Tongue (tissue), 3 donors: ENCODE measurements at places on chromosomes 7 and 10.
A peak's percentile ranks its signal among the peaks of the same experiment; 100 is the strongest.

GRCh38 chr7:100372256-100372655, 1.0 kb upstream of the PILRA start:
- DNase-seq = peak; percentile 11

- no peak for DNase-seq
Measured at GRCh38 chr10:79007421-79008319, 61.1 kb upstream of the ZMIZ1 start.

DNA sequence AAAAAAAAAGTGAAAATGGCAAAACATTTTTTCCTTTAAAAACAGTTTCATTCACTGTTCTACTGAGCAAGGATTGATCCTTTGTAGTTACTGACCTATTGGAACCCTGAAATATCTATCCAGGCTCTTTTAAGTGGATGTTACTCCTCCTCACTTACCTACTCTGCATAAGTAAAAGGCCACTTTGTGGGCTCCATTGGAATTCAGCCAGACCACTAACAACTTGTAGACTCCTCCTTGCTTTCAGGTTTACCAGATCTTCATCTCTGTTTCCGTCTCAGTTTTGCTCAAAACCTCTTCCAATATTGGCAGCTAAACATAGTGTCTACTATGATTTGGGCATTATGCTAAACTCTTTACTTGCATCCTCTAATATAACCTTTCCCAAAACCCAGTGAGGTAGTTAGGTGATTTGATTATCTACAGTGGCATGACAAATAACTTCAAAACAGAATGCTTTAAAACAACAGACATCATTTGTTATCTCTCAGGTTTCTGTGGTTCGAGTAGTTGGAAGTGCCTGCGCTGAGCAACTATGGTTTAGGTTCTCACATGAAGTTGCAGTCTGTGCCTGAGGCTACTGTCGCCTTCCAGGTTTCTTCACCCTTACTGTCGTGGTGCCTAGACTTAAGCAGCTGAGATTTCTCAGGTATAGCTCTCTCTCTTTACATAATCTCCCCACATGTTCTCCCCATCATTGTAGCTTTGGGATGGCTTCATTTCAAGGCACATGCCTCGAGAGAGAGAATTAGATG, 698.2 kb downstream of the REEP3 start:
- DNase-seq = no peak

DNA sequence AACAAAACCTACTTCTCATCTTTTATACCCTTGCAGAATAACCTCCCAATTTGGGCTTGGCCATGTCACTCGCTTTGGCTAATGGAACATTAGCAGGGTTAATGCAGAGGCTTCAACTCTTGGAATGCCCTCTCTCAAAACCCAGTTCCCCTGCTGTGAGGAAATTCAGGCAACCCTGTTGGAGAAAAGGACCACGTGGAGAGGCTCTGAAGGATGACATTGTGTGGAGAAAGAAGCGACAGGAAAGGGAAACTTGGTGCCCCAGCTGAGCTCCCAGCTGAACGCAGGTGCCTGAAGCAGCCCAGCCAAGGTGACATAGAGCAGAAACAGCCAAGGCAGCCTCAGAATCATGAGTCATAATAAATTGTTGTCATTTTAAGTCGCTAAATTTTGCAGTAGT, 214.2 kb upstream of the GHITM start:
- DNase-seq = no peak

DNA sequence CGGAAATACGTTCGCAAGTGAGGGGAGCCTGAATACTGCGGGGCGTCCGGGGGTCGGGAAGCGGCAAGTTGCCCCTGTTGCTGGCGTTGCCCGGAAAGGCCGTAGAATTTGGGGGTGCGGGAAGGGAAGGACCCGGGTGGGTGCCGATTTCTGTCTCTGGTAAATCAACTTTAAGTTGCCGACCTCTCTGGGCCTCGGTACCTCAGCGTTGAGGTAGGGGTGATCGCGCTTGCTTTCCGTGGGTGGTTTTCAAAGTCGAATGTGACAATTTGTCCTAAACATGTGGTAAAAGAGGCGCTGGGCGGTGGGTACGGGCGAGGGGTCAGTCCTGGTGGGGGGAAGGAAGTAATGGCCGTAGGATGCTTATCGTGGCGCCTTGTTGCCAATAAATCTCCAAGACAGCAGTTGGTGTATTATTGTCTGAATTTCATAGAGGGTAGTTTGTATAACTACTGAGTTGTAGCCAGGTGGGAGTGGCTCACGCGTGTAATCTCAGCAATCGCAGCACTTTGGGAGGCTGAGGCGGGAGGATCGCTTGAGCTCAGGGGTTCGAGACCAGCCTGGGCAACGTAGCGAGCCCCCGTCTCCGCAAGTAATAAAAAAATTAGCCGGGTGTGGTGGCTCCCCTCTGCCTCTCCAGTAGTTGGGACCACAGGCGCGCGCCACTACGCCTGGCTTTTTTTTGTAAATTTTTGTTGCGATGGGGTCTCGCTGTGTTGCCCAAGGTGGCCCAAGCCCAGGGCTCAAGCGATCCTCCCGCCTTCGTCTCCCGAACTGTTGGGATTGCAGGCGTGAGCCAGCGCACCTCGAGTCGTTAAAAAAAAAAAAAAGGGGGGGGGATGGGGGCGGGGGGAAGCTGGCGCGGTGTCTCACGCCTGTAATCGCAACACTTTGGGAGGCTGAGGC, 644 bp downstream of the BUD23 start:
- DNase-seq = no peak

- DNase-seq = no peak
Measured at GRCh38 chr7:148633761-148634160, 43.2 kb downstream of the C7orf33 start.

- no peak for DNase-seq
Measured at GRCh38 chr7:140989068-140989467, 25.7 kb downstream of the MRPS33 start.

DNA sequence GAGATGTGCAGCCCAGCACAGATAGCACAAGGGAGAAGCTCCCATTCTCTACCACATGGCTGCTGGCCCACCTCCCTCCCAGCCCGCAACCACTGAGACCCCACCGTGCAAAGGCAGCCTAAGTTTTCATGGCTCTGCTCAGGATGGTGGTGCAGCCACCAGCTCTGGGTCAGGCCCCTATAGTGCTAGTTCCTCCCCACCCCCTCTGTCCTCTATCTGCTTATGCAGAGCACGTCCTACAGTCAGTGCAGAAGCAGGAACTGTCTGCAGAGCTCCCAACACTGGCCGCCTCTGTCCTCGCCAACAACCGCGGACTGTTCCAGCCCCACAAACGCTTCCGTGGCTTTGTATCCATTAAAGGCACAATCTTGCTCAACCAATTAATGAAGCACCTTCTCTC, 278.9 kb downstream of the GRID1 start:
- peak; percentile 7 for DNase-seq

- no peak for DNase-seq
Measured at GRCh38 chr7:73838642-73839041, 3.7 kb downstream of the METTL27 start.

DNA sequence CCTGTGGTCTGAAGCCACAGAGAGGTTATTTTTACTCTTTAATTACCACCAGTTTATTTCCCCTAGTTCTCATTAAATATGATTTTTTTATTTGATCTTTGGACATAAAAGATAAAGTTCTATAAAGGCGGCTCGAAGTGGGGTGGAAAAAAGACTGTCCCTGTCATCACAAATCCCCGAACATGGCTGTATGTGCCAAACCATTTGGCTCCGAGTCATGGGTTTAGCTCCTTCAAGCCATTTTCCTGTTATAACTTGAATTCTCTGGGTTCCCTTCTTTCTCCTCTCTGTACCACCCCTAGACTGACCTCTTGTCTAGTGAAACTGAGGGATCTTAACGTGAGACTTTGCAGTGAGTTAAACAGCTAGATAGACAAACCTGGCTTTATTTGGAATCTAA, 181.6 kb downstream of the BMPER start:
- no peak for DNase-seq

- DNase-seq = no peak
Measured at GRCh38 chr10:93073539-93074146, at the start of gene CYP26A1. Gene CYP26A1, plus strand, starts transcription at chr10:93073893. Its CDS starts 42 bp downstream, at chr10:93073935.

- DNase-seq = no peak
Measured at GRCh38 chr10:132360766-132361447, 28.9 kb downstream of the LRRC27 start.

DNA sequence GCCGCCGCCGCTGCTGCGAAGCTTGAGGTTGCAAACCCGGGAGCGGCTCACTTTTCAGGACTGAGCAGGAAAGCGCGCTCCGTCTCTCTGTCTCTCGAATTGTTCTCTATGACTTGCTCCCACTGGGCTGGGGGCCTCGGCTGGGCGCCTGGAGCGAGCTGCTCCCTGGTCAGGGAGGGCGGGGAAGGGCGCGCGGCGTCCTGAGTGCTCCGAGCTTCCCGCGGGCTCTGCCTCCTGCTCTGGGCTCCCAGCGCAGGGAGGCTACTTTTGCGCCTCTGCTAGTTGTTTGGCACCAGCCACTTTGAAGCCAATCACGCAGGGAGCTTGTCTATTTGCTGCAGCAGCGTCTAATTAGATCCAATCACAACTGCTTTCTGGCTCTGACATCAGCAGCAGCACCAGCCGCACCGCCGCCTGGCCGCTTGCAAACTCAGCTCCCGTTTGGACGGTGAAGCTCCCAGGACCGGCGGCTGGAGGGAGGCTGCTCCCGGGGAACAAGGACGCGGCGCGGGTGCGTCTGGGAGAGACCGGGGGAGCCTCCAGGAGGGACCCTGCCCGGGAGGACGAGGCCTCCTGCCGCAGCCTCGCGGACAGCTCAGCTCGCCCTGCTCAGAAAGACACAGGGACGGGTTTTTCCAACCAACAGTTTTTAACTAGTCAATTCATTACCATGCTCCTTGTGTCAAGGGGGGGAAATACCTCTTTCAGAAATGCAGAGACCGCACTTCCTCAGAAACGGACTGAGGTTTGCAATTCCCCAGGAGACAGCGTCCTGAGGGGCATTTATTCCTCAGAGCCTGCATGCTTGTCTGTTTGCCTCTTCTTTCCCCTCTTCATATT, at the start of gene ADARB2:
Gene ADARB2 (minus strand): TSS at position 304 of the 840 bp plus-strand sequence.
- peak; percentile 86 for DNase-seq

- peak; percentile 39 for DNase-seq
Measured at GRCh38 chr10:47361293-47361692, 13.1 kb downstream of the RBP3 start.

GRCh38 chr10:88116971-88117626, 253.7 kb downstream of the PTEN start:
- no peak for DNase-seq

GRCh38 chr10:3366043-3366442, 193.5 kb upstream of the PITRM1 start:
- no peak for DNase-seq

GRCh38 chr10:121063744-121064143, 212.6 kb downstream of the WDR11 start:
- no peak for DNase-seq

GRCh38 chr10:71531485-71532446, 135.0 kb downstream of the CDH23 start:
- no peak for DNase-seq

DNA sequence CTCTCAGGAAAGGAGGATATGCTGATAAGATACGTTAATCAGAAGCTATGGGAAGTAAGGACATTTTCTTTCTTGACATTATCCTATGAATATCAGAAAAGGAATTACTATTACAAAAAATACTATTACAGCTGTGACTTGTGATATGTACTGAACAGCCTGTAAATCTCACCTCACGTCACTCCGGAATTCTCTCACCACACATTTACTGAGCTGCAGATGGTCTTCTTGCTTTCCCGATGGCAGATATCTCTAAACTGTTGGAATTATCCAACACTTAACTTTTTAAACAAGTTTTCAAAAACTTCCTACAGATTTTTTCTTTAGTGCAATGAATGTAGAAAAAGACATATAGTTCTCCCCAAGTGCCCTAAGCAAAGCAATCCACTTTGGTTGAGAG, 313.4 kb downstream of the GPR37 start:
- no peak for DNase-seq

- no peak for DNase-seq
Measured at GRCh38 chr7:145850636-145851035, 266.0 kb upstream of the CNTNAP2 start.

DNA sequence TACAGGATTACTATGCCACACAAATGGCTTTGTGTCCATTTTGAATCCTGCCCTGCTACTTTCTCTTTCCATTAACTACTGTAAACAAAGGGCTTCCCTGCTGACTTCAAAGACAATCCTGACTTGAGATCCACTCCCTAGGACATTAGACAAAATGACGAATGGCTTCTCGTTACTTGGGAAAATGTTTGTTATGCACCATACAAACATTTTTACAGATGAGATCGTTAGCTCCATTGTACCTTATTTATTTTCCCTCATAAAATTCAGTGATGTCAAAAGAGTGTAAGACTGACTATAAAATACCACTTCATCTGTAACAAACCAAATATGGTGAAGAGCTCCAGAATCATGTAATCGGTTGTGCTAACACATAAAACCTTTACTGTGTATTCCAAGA, 121.8 kb downstream of the CD36 start:
- no peak for DNase-seq

GRCh38 chr10:126634911-126635310, 35.6 kb downstream of the C10orf90 start:
- DNase-seq = no peak

- no peak for DNase-seq
Measured at GRCh38 chr10:100730725-100731406, 14.5 kb upstream of the PAX2 start.

GRCh38 chr10:132351611-132352010, 19.6 kb downstream of the LRRC27 start:
- no peak for DNase-seq

DNA sequence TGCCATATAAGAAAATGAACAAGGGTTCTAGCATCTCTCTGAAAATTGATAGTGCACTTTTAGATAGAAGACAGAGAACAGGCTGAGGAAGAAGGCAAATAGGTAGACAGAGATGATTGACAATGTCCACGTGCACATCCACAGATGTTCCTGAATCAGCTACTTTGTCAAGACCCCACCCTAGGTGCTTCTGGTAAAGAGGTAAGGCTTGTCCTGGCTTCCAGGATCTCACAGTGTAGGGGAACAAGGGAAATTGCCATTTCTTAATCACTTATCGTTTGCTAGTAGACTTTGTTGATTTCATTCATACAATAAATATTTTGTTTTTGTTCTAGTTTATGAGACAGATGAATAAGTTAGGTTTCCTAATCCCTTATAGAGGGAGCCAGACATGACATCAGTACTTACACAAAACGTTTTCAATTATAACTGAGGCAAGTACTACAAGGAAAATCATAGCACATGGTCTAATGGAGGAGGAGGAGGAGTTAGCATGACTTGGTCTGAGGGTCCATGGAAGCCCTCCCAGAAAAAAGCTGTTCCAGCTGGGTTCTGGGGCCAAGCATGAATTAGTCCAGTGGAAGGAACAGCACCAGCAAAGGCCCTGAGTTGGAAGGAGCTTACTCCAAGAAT, 115.9 kb upstream of the ARID5B start:
- no peak for DNase-seq

DNA sequence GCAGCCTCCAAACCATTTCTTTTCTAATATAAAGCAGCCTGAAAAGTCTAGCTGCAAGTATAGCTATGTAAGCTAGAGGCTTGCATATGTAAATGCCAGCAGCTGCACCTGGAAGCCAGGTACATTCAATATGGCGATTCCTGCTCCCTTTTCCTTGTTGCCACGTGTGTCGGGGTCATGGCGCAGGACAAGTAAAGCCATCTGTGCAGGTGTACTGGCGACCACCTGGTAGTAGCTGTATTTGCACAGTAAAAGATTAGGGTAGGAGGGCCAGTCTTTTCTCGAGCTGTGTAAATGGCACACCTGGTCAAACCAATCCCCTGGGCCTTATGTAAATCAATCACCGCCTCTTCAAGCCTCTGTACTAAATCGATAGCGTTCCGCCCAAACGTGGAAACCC, 484.5 kb downstream of the MAGI2 start:
- no peak for DNase-seq
